Activated T-cell treated with anti-CD3 and anti-CD28 coated beads, Interleukin-2, amount 50 U/mL, for 1 hour (primary cell): ENCODE measurements at places on chromosomes 11 and 22.

GRCh38 chr11:130068986-130069658 is 572 bp upstream of the APLP2 start:
- DNase-seq, result no peak

GRCh38 chr11:107547961-107548360 is 17.6 kb downstream of the ALKBH8 start:
- DNase-seq, result no peak

DNA sequence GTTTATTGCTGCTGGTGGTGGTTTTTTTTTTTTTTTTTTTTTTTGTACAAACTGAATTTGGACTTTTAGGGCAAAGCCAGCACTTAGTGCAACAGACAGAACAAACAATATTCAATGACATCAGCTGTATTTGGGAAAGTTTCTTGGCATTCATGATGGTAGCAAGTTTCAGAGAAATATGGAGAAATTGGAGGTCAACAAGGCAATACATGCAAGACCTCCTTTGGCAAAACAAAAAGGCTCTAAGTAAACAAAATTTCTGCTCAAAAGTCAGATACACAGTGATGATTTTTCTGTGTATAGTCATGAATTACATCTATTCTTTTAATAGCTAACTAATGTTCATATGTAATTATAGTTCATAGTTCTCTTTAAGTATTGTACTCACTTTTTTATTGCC is 612.5 kb upstream of the LUZP2 start:
- DNase-seq, result no peak

- DNase-seq, result no peak
These were observed 4.7 kb downstream of the SYT7 start for GRCh38 chr11:61575886-61576861.

DNA sequence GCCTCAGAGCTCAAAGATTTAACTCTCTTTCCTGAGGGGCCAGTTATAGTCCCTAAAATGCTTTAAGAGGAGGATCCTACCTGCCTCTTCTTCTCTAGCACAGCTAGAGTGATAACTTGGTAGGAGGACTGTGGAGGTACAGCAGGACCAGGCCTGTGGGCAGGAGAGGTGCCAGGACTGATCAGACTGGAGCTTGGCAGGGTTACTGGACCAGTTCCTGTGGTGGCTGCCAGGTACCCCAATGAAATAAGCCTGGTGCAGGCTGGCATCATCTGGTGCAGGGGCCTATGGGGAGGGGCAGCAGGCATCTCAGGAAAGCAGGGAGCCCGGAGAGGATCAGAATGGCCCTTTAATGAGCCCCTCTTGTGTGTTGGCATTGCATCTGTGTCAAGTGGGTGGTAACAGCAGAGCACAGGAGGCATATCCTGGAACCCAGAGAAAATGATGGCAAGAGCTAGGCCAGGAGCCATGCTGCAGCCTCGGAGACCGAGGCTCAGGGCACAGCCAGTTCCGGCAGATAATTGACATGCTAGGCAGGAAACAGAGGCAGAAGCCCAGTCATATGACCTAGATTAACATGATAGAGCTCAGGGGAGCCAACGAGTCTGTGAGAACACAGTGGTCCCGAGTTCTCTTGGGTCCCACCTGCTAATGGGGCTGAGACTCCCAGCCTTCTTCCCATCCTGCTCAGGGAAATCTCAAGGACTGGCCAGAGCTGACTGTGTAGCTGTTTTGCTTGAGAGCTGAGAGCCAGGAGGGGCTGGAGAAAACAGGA is 187.5 kb upstream of the ZBED5 start:
- DNase-seq, result no peak

DNA sequence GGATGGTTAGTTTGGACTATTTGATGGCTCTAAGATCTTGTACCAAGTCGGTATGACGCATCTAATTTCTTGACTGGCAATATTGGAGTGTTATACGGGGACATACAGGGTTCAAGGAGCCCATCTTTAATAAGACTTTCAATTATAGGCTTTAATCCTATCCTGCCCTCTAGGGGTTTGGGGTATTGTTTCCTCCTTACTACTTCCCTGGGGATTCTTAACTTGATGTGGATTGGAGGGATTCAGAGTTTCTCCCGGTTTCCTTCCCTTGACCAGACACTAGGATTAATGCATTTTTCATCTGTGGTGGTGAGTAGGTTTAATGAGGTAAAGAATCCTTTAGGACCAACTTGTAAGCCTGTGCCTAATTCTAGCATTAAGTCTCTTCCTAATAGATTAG is 18.8 kb downstream of the CYP2D6 start:
- no peak for DNase-seq

DNA sequence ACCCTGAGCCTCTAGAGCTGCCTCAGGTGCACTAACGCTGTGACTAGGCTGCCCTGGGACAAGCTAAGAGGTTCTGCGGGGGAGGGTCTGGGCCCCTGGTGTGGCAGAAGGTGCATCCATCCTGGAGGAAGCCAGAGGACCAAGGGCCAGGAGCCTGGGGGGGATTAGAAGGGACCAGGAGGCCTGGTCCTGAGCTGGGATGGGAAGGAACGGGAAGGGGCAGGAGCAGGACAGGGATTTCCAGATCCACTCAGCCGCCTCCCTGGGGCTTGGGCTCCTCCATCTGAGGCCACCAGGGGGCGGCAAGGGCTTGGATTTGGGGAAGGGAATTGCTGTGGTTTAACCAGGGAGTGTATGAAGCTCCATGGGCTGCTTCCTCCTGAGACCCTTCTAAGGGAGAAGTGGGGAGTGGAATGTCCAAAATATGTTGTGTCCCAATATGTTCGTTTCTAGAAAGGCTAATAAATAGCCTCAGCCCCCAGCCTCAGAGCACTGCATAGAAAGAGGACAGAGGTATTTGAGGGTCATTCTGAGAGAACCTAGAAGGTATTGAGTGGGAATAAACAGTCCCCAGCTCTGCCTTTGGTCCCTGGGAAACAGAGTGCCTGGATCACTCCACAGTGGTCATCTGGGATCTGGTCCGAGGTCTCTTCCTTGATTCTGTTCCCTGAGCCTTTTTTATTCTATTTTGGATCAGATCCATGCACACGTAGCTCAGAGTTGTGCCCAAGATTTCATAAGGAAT is 17.4 kb upstream of the PRAME start:
- DNase-seq, result peak; percentile 34

- DNase-seq, result peak; percentile 10
These were observed 13.0 kb downstream of the ZBED4 start for GRCh38 chr22:49866646-49867045.
